ENCODE measurements at places on chromosomes 4 and X. TPM values are rescaled to one million over a fixed set of nuclear protein-coding genes. Genes with fewer than 3 reads are reported as not detected.

MRPL1 gene
- 33.9 TPM for total RNA-seq

CYLC1 gene
- total RNA-seq, result not detected

PDLIM3 gene
- total RNA-seq, result 0.56 TPM

DYNLT3 gene
- total RNA-seq, result 34.5 TPM

PPID gene
- total RNA-seq, result 24.7 TPM

KCNIP4 gene
- not detected for total RNA-seq

Data from airway epithelial cell (primary cell).